Esophagus (tissue), 2 donors: ENCODE measurements at places on chromosomes 11 and 22. TPM values are rescaled to one million over a fixed set of nuclear protein-coding genes. Genes with fewer than 3 reads are reported as not detected.

The CARD18 gene
- 3.3 TPM for polyA plus RNA-seq

The MRGPRX1 gene
- not detected for polyA plus RNA-seq

The NDUFS8 gene
- 131 TPM for polyA plus RNA-seq

The OR8D4 gene
- not detected for polyA plus RNA-seq

The CARD16 gene
- 32.7 TPM for polyA plus RNA-seq

The MADD gene
- 11.0 TPM for polyA plus RNA-seq

The GRAP2 gene
- polyA plus RNA-seq: 1.3 TPM

The MAP6 gene
- 1.6 TPM for polyA plus RNA-seq

The PIWIL4 gene
- polyA plus RNA-seq: 0.88 TPM

The C11orf86 gene
- polyA plus RNA-seq: not detected

The DDTL gene
- polyA plus RNA-seq: 1.4 TPM

The CDHR5 gene
- 0.08 TPM for polyA plus RNA-seq

The UPK3A gene
- not detected for polyA plus RNA-seq

The DKK3 gene
- polyA plus RNA-seq: 26.7 TPM

The KCNQ1 gene
- 0.31 TPM for polyA plus RNA-seq
